AG09309 (cell line): ENCODE measurements at places on chromosomes 3 and 15.

GRCh38 chr3:105317841-105318240 is 48.9 kb upstream of the ALCAM start:
- no peak for DNase-seq

DNA sequence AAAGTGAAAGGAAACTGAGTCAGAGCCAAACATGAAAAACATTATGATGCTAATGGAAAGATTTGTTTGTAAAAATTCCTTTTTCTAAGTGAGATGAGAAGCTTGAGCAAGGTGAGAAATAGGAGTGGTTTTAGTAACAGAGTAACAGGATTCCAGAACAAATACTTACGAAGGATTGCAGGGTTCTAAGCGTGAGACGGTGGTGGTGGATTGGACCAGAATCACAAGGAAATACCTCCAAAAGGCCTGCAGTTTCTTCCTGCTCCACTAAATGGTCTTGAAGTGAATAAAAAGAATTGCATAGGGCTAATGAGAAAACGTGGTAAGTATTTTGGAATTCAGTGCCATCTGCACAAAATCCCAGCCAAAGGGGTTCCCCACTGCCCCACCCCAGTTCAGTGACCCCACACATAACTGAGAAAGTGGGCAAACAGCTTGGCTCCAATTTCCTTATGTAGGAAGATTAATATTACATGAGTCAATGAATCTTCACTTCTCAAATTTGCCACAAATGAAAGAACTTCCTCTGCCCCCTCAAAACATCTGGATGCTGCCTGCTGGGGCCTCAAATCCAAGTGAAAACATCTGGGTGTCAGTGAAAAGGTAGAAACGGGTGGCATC is 283.8 kb upstream of the NR2F2 start:
- DNase-seq, result peak; percentile 18

- no peak for DNase-seq
Observed at GRCh38 chr3:90016555-90016954, 909.1 kb downstream of the EPHA3 start.

- DNase-seq, result no peak
Observed at GRCh38 chr15:52464040-52464439, 64.6 kb downstream of the MYO5A start.

DNA sequence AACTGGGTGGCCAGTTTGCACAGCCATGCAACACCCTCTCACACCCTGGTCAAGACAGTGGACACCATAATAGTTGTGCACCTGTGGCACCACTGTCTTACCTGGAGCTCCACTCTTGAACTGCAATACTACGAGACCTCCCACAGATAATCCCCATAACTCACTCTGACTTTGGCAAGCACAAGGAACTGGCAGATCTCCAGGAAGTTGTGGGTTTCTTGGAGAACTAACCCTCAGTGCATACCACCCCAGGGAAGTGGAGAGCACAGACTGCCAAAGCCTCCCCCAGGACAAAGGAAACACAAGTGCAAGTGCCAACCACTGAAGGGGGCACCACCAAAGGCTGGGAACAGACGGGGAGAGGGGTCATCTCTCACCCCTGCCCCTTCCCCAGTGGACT is 318.6 kb downstream of the SUCLG2 start:
- DNase-seq, result no peak
